ENCODE measurements at places on chromosomes 5 and 9.

GRCh38 chr5:65766175-65766574, 44.2 kb downstream of the NLN start:
- no peak for DNase-seq

DNA sequence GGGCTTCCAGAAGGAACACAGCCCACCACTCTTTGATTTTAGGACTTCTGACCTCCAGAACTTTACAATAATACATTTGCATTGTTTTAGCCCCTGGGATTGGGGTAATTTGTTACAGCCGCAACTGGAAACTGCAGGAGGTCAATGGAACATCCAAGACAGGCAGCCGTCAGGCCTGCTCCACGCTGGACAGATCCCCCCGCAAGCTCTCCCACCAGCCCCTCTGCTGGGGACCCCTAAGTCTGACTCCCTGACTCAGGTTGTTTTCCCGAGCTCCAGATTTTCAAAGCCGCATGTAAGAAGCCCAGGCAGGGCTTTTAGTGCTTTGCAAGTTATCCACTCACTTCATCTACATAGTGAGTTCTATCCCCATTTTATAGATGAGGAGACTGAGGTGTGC, 127.6 kb downstream of the PAX5 start:
- no peak for DNase-seq

DNA sequence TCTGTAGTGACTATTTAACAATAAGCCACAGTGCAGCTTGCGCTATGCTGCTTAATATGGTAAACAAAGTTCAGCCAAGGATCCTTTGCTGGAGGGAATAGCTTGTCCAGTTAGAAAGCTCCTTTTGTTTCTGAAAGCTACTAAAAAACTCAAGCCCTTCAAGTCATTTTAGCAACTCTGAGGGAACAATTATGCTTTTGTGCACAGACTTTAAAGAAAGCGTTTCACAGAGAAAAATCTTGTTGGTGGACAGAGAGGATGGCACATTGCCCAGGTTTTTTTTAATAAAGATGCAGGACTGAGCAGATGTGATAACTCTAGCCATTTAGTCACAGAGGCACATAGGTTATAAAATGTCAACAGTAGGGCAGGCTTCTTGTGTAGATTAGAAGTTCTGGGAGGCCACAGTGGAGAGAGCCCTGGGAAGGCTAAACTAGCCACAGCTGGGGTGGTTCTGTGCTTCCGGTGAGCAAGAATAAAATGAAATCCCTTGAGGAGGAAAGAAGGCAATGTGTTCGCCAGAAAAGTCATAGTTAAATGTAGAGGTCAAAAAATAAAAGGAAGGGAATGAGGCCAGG, 63.4 kb downstream of the ALDH7A1 start:
- peak; percentile 44 for DNase-seq

GRCh38 chr9:87085073-87085472, 137.8 kb upstream of the GAS1 start:
- no peak for DNase-seq

DNA sequence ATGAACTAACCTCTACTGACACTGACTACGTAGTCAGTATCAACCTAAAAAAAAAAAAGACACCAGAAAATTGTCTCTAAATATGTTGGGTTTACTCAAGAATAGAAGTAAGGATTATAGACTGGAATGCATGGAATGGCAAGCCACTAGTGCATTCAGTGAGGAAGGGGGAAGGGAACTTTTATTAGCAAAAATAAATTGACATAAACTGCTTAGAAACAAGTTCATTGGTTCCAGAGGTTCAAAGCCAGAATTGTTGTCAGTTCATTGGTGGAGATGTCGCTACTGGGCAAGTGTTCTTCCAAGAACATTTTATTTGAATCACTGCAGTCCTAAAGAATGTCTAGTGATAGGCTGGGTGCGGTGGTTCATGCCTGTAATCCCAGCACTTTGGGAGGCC, 26.1 kb upstream of the AOPEP start:
- no peak for DNase-seq

GRCh38 chr9:123261006-123261677, 7.2 kb downstream of the STRBP start:
- no peak for DNase-seq
